ENCODE measurements at places on chromosomes 4 and X. TPM values are rescaled to one million over a fixed set of nuclear protein-coding genes. Genes with fewer than 3 reads are reported as not detected.

Gene PRKG2
- 2.3 TPM for total RNA-seq

Gene CCSER1
- total RNA-seq = 0.77 TPM

Gene SMIM10L2A
- 1.9 TPM for total RNA-seq

Gene CD38
- total RNA-seq = 0.19 TPM

Gene SHOX
- not detected for total RNA-seq

Gene KIAA1210
- not detected for total RNA-seq

Gene SOX3
- 20.4 TPM for total RNA-seq

Gene MSANTD1
- 0.25 TPM for total RNA-seq

Gene FOXR2
- not detected for total RNA-seq

Gene SERTM2
- total RNA-seq = 0.51 TPM

Gene TRMT2B
- 11.5 TPM for total RNA-seq

Gene SNCA
- total RNA-seq = 5.6 TPM

Gene ANKRD50
- 47.5 TPM for total RNA-seq

DNA sequence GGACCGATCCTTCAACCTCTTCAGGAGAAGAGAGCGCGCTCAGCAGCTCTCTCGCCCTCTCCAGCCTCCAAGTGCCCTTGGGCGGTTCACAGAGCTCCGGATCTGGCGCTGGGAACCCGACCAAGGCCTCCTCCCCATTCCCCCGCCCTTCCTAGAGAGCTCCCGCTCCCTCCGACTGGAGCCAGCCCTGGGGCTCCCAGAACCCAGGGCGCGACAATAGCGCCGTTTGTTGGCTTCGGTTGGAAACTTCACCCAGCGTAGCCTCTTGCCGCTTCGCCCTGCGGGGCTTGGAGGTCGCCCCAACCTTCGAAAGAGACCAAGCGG, 3.1 kb upstream of the SOX3 start:
- no peaks in the 10 kb centered on the region for H3K4me1 ChIP-seq
- H3K27me3 ChIP-seq = peaks cover 64% of the 10 kb centered on the region
- H3K27ac ChIP-seq = no peak overlapping the region
- DNase-seq = peak; percentile 92

DNA sequence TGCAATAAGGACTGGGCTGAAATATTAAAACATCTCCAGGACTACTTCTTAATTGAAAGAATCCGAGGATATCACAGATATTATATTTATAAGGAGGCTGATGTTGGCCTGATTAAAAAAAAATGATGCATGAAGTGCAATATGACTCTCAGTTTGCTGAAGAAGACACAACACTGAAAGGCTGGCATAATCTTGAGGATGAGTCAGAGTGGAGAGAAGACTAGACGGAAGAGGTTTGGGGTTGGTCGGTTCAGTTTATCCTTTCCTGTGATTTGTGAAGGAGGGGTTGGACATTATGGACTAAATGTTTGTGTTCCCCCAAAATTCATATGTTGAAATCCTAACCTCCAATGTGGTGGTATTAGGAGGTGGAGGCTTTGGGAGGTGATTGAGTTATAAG, 170.3 kb downstream of the CORIN start:
- H3K27me3 ChIP-seq = no peaks in the 10 kb centered on the region
- DNase-seq = no peak
- no peaks in the 10 kb centered on the region for H3K36me3 ChIP-seq
- no peak overlapping the region for H3K27ac ChIP-seq
- H3K4me3 ChIP-seq = no peak overlapping the region

GRCh38 chr4:182978152-182978827, 61.1 kb upstream of the DCTD start:
- H3K4me3 ChIP-seq = no peak overlapping the region
- H3K27ac ChIP-seq = no peak overlapping the region
- H3K36me3 ChIP-seq = no peaks in the 10 kb centered on the region
- DNase-seq = no peak
- H3K27me3 ChIP-seq = no peaks in the 10 kb centered on the region

GRCh38 chr4:8255698-8256441, 13.7 kb upstream of the HTRA3 start:
- no peak overlapping the region for H3K27ac ChIP-seq
- no peak for DNase-seq
- no peaks in the 10 kb centered on the region for H3K36me3 ChIP-seq
- no peaks in the 10 kb centered on the region for H3K4me1 ChIP-seq
- no peak overlapping the region for H3K4me3 ChIP-seq

DNA sequence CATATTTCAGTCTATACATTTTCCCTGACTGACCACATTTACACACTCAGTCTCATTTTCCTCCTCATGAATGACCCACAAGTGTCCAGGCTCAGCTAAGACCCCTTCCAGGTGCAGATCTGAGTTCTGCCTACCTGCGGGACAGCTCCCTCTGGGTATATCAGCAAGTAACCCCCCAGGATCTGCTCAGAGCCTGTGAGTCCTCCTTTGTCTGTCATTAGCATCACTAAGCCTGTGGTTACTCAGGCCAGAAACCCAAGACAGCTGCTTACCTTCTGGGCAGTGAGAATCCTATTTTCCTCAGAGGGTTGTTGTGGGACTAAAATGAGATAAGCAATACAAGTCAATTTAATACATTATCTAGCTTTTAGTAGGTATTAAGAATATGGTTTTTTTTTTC, 487.6 kb upstream of the BOD1L1 start:
- H3K27ac ChIP-seq = no peak overlapping the region
- no peaks in the 10 kb centered on the region for H3K36me3 ChIP-seq
- DNase-seq = no peak
- no peaks in the 10 kb centered on the region for H3K27me3 ChIP-seq

- no peaks in the 10 kb centered on the region for H3K4me1 ChIP-seq
- no peak overlapping the region for H3K27ac ChIP-seq
- no peak overlapping the region for H3K4me3 ChIP-seq
- no peaks in the 10 kb centered on the region for H3K36me3 ChIP-seq
These were observed 235.4 kb downstream of the GPC3 start for GRCh38 chrX:133749951-133750350.

- no peak for DNase-seq
- no peaks in the 10 kb centered on the region for H3K27me3 ChIP-seq
- H3K27ac ChIP-seq = no peak overlapping the region
- H3K36me3 ChIP-seq = no peaks in the 10 kb centered on the region
- H3K4me1 ChIP-seq = no peaks in the 10 kb centered on the region
These were observed 60.7 kb downstream of the EFHC2 start for GRCh38 chrX:44282753-44283152.

DNA sequence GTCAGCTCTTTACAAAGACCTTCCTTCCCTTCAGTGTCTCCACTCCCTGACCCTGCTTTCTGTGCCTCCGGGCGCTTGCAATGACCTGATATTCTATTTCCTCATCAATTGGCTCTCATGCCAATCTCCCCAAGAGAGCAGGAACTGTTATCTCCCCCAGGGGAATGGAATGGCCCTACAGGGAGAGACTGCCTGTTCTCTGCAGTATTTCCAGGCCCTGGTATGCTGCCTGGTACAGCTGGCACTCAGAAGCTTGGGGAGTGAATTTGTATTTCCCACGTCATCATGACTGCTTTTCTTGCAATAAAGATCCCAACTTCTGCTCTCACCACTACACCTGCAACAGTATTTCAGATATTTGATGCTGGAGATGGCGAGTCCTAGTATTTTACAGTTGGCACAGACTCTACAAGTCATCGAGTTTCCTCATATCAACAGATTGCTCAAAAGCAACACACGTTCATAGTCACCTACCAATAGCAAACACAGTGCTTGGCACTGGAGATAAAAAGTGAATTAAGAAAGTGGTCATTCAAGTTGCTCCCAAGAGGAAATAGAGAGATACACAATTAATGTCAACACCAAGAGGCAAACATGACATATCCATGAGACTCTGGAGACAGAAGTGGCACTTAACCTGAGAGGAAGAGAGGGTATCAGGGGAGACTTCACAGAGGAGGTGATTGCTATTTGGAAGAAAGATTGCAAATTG, 90.5 kb upstream of the EGFL6 start:
- H3K27ac ChIP-seq = no peak overlapping the region
- DNase-seq = no peak
- H3K4me1 ChIP-seq = peaks cover 7% of the 10 kb centered on the region
- H3K27me3 ChIP-seq = no peaks in the 10 kb centered on the region

DNA sequence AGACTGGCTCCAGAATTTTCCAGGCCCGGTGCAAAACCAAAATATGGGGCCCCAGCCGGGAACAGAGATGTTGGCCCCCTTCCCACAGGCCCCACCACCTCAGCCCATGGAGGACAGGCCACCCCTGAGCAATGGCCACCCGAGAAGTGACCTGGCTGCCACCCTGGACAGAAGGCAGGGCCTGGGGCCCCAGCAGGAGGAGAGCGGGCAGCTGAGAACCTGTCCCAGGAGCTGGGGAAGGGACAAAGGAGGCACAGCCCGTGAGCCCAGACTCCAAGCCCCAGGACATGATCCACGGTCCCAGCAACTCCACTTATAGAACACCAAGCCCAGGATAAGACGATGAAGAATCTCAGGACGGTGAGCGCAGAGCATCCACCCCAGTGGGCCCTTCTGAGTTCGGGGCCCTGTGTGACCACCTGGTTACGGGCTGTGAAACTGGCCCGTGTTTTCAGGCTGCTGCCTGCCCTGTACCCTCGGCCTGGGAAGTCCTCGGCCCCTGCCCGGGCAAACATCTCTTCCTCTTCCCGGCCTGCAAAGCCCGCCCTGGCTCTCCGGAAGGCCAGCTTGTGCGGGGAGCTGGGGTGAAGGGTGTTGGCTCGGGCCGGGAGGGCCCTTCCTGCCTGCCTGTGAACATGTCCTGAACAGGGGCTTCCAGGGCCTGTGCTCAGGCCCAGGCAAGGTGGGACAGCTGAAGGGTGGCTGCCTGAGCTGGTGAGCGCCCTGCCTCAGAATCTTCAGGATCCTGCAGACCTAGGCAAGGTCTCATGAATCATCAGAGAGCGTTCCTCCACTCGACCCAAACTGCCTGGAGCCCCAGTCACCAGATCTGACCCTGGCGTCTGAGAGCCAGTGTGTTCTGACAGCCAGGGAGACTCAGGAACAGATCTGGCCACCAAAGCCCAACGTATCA, 47.0 kb upstream of the MAN2B2 start:
- H3K4me1 ChIP-seq = peaks cover 9% of the 10 kb centered on the region
- no peak overlapping the region for H3K4me3 ChIP-seq
- H3K27ac ChIP-seq = no peak overlapping the region
- no peaks in the 10 kb centered on the region for H3K27me3 ChIP-seq
- H3K36me3 ChIP-seq = no peaks in the 10 kb centered on the region
- DNase-seq = no peak

GRCh38 chr4:149791851-149792250, 23.8 kb downstream of the IQCM start:
- H3K36me3 ChIP-seq = no peaks in the 10 kb centered on the region
- DNase-seq = no peak
- H3K27ac ChIP-seq = no peak overlapping the region
- no peaks in the 10 kb centered on the region for H3K27me3 ChIP-seq
- no peaks in the 10 kb centered on the region for H3K4me1 ChIP-seq
- H3K4me3 ChIP-seq = no peak overlapping the region

GRCh38 chr4:123559955-123560871, 163.6 kb downstream of the SPRY1 start:
- DNase-seq = no peak
- H3K36me3 ChIP-seq = no peaks in the 10 kb centered on the region
- peaks cover 14% of the 10 kb centered on the region for H3K4me1 ChIP-seq
- H3K4me3 ChIP-seq = no peak overlapping the region

GRCh38 chrX:43958529-43958928, 14.7 kb downstream of the NDP start:
- H3K36me3 ChIP-seq = no peaks in the 10 kb centered on the region
- no peak overlapping the region for H3K4me3 ChIP-seq
- peak; percentile 74 for DNase-seq
- no peaks in the 10 kb centered on the region for H3K27me3 ChIP-seq
- no peak overlapping the region for H3K27ac ChIP-seq

GRCh38 chr4:24321131-24321530, 263.2 kb downstream of the DHX15 start:
- peaks cover 42% of the 10 kb centered on the region for H3K4me1 ChIP-seq
- no peak for DNase-seq
- H3K36me3 ChIP-seq = no peaks in the 10 kb centered on the region
- H3K27me3 ChIP-seq = no peaks in the 10 kb centered on the region
- H3K4me3 ChIP-seq = peak overlapping the region; percentile 43

DNA sequence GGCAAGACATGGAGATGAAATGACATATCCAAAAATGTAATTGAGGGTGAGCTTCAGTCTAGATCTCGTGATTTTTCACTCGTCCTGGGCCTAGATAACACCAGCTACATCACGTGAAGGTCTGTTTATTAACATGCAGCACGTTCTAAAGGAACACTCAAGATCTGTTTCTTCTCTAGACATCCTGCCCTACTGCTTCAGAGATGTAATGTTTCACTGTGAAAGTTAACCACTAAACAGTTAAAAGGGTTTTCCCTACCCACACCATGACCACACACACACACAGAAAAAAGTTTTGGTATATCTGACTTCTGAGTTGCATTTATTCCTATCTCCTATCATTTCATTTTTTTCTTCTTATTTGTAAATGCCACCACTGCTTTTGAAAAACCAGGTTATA, 52.3 kb upstream of the SMIM31 start:
- peaks cover 3% of the 10 kb centered on the region for H3K4me1 ChIP-seq
- DNase-seq = no peak
- no peak overlapping the region for H3K4me3 ChIP-seq
- no peaks in the 10 kb centered on the region for H3K27me3 ChIP-seq
